ENCODE measurements at places on chromosomes 16 and 17.

- DNase-seq = no peak
These were observed 225.3 kb downstream of the SNX29 start for GRCh38 chr16:12201866-12202265.

GRCh38 chr16:85729452-85730185, 21.3 kb downstream of the C16orf74 start:
- DNase-seq = peak; percentile 85

DNA sequence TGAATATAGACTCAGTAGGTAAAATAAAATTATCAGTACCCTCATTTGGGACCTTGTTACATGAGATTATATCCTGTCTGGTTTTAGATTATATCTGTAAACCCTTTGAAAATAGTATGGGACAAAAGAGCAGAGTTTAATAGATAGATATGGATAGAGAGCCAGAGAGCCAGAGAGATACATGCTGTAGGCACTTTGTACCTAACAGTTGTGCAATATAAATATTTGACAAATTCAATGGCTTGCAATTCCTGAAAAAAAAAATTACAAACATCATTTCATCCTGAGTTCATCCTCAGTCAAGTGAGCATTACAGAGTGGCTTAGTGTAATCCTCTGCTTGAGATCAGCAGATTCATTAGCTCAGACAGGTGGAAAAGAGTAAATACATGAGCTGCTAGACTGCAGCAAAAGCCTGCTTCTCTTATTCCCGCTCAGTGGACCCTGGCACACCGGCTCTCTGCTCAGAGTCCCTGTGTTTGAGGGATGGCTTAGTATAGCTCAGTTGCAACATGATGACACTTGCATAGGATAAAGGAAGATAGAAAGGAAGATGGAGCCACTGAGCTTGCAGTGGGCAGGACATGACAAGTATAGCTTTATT, 931.6 kb upstream of the GOT2 start:
- no peak for DNase-seq

DNA sequence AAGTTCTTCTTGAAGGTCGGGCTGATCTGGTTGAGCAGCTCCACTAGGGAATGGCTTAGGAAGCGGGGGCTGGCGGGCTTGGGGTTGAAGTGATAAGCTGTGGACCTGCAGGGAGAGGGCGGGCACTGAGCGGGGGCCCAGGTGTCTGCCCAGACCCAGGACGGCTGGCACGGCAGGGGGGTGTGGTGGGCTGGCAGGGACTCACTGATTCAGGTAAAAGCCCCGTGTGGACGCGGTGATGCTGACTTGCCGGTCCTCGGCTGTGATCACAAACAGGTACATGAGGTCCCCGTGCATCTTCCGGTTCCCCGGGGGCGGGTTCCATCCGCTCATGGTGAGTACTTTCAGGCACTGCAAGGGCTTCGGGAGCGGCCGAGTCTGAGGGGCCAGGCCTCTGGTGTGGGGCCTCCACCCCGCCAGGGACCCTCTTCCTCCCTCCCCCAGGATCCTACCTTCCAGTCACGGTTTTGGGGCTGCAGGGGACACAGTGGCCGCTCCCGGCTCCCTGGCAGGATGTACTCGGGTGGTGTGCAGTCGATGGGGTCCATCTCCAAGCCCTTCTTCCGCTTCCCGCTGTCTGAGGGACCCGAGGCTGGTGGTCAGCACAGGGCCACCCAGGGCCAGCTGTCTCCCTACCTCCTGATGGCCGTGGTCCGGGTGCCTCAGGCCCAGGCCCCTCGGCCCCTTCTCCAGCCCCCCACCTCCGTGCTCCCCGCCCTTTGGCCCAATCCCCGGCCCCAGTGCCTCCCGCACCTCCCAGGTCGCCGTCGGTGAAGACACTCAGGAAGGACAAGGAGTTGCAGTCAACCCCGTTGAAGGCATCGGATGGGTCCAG, 10.2 kb downstream of the CLUH start:
- no peak for DNase-seq

DNA sequence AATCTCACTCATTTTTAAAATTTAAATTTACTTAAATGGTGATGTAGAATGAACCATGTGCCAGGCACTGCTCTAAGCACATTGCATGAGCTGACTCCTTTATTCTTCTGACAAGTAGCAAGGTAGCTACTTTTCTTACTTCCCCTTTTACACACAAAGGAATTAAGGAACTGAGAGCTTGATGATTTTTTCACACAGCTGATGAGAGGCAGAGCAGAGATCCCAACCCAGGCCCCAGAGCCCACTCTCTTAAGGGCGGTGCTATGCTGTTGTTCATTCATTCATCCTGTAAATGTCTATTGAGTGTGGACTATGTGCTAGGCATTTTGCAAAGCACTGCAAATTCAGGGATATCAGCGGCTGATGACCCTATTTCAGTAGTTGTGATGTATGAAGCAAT, 17.9 kb downstream of the SEC14L5 start:
- no peak for DNase-seq

GRCh38 chr17:73719588-73720071, 75.4 kb upstream of the SDK2 start:
- DNase-seq = no peak

DNA sequence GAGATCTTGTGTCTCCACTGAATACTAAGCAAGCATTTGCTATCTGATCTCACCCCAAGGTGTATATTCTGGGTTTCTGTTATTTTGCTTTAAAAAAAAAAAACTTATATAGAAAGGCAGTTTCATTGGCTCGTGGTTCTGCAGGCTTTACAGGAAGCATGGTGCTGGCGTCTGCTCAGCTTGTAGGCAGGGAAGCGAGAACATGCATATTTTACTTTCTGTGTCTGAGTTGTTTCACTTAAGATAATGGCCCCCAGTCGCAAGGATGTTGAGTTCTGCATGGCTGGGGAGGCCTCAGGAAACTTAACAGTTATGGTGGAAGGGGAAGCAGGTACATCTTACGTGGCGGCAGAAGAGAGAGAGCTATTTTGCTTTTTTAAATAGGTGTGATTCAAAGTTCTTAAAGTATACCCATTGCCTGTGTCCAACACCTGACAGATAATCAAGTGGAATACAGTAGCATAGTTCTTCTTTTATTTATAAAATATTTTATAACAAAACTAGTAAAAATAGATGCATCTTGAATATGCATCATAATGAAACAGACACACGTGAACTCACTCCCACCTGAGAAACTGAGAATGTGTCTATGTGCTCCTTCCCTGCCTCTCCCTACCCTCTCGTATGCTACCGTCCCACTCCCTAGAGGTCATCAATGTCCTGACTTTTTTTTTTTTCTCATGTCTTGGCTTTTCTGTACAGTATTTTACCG, 15.4 kb upstream of the ARHGAP17 start:
- DNase-seq = no peak

DNA sequence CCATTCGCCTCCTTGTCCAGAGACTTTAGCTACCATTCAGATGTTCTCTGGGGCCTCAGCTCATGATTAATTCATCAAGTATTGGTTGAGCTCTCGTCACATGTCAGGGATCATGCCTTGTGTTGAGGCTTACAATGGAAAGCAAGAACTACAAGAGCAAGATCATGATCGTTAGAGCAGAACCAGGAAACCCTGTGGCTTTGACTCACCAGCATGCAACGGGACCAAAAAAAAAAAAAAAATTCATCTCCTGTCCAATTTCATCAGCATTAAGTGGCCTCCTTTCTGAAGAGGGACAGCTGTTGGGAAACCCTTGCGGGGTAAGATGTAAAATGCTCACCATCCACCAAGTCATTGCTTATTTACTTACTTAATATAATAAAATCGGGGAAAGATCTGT, 12.1 kb upstream of the USP10 start:
- peak; percentile 92 for DNase-seq

GRCh38 chr17:48175692-48176470, 68.3 kb downstream of the SNX11 start:
- DNase-seq = peak; percentile 19

DNA sequence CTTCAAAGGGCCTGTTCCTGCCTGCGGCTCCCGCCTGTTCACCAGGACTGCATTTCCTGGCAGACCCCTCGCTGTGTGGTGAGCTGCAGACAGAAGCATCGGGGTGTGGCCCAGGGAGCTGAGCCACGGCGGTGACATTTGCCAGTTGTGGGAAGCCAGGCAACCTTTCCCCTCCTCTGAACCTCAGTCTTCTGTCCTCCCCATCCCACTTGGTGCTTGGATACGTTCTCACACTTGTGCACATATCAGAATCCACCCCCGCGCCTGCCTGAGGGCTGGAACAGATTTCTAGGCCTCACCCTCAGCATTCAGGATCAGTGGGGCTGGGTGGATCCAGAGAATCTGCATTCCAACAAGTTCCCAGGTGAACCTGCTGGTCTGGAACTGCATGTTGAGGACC, 63.5 kb downstream of the CRISPLD2 start:
- DNase-seq = no peak

DNA sequence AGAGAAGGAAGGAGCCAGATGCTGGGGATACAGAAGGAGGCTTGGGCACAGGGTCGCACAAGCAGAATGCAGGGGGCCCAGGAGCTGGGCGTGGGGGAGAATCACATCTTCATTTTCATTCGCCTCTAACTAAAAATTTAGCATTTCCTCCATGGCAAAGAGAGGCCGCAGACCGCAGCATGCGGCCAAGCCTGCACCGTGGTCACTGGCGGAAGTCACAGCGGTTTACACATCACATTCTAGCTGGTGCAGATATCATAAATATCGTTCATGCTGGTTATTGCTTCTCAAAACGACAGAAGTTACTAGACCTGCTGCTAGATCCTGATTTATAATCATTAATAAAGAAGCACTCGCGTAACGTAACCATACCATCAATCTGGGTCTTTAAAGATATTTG, 162.0 kb downstream of the NTN1 start:
- no peak for DNase-seq

- peak; percentile 62 for DNase-seq
These were observed 211.8 kb downstream of the SNX29 start for GRCh38 chr16:12188061-12188934.

DNA sequence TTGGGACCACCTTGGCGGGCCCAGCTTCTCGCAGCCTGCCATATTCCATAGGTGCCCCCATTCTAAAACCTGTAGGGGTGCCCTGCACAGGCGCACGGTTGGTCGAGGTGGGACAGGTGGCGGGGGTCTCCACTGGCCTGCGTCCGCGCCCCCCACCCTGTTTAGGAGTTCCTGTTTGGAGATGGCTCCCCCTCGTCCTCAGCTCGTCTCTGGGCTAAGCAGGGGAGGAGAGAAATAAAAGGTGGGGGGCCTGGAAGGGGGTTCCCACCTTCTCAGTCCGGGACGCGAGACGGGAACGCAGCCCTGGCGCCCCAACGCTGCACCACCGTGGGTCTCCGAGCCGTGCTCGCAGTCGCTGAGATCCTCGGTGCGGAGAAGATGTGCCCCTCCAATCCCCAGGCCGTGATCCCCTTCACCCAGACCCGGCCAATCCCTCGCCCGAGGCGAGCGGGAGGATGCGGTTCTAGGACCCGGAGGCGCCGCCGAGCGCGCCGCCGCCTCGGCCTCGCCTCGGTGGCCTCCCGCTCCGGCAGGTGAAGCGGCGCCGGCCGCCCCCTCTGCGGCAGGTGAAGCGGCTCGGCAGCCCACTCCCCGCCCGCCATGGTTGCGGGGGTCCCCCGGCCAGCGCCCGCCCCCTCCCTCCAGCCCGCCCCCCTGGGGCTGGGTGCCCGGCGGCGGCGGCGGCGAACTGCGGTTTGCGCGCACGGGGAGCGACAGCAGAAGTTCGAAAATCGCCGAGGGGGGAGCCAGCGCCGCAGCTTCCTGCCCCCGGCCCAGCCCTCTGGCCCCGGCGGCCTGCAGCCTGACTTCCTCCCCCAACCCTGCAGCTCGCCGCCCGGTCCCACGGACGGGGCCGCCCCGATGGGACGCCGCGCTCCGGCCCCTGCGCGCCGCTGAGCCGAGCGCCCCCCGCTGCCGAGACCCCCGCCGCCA, at the start of gene FMNL1:
Gene FMNL1, plus strand, starts transcription at position 805 of the 933 bp plus-strand sequence. CDS start 240 bp downstream, outside the sequence.
- DNase-seq = no peak

Measured in fibroblast of skin of right quadriceps (primary cell).